ENCODE measurements at places on chromosomes 7 and 10. TPM values are rescaled to one million over a fixed set of nuclear protein-coding genes. Genes with fewer than 3 reads are reported as not detected.

The CCDC172 gene
- polyA plus RNA-seq, result not detected

GRCh38 chr7:123538189-123538714 lies 3.9 kb upstream of the IQUB start:
- no peak for DNase-seq

GRCh38 chr7:33061282-33061937 lies 1.2 kb downstream of the NT5C3A start:
- no peak for DNase-seq

DNA sequence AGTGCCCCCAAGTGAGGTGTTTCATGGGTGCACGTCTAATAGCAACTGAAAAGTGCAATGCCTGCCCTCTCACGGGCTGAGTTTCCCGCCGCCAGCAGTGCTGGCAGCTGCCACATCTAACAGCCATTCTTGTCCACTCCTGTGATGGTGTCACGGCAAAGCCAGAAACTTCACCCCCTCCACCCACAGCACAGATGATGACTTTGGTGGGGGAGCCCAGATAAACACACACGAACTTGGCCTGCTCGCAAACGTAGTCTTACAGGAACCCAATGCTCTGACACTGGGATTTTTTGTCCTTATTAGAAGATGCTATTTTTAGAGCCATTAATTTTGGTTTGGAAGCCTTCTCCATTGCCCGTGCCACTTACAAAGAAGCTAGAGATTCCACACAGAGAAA lies 26.7 kb downstream of the CPXM2 start:
- DNase-seq, result no peak

- no peak for DNase-seq
Measured at GRCh38 chr7:108103558-108104298, 26.4 kb downstream of the LAMB4 start.
